ENCODE measurements at places on chromosomes 3 and 15.

DNA sequence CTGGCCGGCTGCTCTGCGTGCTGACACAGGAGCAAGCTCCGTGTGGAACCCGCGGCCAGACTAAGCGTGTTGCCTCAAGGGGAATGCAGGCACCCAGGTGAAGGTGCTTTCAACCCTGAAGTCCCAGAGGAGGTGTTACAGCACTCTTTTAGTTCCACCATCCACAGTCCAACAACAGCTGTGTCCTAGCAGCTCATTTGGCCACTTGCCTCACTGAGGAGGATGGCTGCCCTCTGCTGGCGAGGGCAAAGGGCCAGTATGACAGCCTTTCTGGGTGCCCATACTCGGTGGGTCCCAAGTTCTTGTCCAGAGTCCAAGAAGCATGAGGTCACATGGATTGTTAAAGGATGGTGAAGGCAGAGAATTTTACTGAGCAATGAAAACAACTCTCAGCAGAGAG, 87.8 kb downstream of the C3orf85 start:
- no peak for DNase-seq

GRCh38 chr3:15892311-15893227, 94.8 kb upstream of the ANKRD28 start:
- no peak for DNase-seq

GRCh38 chr3:171847133-171847532, 4.0 kb downstream of the TMEM212 start:
- DNase-seq: no peak

- DNase-seq: no peak
Measured at GRCh38 chr3:196141052-196141865, 59.4 kb upstream of the TFRC start.

DNA sequence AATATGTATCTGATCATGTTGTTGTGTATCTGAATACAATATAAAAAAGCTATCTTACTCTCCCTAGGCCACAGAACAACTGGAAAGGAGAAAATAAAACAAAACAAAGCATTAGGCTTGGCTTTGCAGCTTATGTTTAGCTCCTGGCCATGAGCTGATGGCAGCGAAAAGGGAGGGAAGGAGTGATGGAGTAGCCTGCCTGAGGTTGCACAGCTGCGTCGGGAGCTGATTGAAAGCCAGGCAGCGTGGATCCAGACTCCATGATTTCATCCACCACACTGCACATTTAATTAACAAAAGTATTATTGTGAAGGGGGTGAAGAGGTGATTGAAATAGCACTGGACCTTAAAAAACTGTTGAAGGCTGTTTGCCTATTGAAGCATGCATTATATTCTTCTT, 212.2 kb downstream of the GABRG3 start:
- no peak for DNase-seq

GRCh38 chr3:17384567-17385296, 357.7 kb downstream of the TBC1D5 start:
- DNase-seq: no peak

DNA sequence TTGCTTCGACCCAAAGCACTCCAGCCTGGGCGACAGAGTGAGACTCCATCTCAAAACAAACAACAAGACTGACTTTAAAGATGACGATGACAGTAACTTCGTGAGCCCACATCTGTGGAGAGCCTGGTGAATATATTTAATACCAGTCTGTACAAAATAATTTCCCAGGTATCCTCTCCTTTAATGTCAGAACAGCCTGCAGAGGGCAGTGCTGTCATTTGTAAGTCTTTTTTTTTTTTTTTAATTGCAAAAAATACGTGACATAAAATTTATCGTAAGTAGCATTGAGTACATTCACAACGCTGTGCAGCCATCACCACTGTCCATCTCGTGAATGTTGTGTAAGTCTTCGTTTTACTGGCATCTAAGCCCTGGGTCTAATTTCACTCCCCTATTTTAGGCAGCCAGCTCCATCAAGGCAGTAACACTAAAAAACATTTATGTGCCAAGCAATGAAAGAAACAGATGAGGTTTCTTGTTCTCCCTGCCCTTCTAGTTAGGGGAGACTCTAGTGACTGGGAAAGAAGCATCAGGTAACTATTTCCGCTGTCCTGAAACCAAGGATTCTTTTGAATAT, 1.4 kb downstream of the HTD2 start:
- DNase-seq: peak; percentile 26

DNA sequence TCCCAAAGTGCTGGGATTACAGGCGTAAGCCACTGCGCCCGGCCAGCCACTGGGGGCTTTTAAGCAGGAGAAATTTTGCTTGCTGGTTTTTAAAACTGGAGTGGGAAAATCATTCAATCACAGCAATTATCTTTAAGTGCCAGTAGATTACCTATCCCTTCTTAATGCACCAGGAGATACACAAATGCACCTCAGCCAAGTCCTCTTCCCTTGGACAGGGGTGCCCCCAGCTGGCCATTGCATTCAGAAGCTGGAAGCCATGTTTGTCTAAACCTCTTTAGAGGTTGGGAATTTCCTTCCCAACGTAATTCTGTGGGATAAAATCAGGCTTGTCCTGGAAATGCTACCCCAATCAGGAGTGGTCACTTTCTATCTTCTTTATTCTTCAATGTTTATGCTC, 26.6 kb downstream of the MIX23 start:
- DNase-seq: no peak

DNA sequence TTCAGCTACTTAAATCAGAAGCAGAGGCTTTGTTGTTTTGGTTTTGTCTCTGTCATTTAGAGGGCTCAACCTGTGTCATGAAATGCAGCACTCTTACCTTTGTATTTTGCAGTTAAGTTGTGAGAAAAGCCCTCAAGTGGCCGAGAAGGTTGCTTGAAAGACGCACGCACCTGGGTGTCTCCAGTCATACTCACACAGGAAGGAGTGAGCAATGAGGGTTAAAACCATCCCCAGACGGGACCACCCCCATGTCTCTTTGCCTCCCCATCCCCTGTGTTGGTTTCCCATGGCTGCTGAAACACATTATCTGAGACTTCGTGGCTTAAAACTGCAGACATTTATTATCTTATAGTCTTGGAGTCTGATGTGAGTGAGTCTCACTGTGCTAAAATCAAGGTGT, 376.1 kb upstream of the CFAP20DC start:
- DNase-seq: peak; percentile 20

DNA sequence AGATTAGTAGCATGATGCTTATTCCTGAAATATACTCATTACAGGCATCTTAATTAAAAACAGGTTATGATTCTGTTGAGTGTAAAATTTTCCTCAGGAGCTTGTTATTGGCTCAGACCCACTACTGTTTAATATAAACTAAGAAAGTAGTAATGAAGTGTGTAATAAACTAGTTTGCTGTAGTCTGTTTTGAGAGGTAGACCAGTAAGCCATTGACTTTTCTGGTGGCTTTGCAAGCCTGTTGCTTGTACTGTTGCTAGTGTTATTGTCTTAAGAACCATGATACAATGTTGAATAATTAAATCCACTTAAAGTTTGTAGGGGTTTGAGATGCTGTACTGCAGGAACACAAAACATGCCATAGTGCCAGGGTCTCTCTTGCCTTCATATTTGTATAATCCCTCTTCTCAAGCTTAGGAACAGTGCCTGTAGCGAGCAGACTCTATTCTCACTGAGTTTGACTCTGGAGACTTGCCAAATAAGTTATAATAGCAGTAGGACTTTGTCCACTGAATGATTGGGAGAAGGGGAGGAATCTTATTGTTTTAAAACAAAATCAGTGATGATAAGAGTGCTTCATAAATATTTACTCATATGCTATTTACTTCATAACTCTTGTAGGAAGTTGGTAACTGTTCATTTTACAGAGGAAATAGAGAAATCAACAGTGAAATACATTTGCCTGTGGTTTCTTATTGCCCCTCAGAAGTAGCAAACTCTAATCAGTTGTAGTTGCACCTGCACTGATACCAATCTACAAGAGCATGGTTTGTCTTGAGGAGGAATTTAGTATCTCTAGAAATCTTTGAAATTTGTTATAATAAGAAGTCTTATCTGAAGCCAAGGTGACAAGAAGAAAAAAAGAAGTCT, 13.4 kb downstream of the TCF12 start:
- DNase-seq: no peak

GRCh38 chr3:43994657-43995546, 246.8 kb upstream of the TOPAZ1 start:
- no peak for DNase-seq

- no peak for DNase-seq
Measured at GRCh38 chr3:184470551-184470950, 90.7 kb downstream of the CHRD start.

DNA sequence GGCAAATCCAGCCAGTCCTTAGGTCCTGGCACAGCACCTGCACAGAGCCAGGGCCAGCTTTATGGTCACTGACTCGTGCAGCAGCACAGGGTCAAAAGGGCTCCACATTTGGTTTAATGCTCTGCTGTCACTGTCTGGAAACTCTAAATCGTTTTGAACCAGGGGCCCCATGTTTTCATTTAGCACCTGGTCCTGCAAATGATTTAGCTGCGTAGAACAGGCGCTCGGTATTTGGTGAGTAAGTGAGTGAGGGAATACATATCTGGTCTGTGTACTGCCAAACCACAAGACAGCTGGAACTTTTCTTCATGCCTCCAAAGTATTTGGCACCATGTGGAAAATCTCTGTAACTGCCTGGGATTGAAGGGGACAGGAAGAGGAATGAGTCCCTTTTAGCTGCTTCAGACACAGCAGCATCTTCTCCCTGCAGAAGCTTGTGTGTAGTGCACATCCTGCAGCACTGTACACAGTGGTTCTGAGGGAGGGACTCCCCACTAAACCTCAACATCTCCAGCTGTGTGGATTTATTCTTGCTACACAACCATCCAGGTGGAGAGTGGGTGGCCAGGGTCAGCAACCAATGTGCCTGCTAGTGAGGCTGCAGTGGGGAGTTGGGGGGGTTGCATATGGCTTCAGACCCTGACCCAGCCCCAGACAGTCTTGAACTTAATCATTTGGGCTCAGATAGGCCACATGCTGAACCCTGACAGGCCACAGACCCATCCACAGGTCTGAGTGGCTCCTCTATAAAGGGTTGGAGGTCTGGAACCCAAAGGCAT, 1.1 kb downstream of the SH2D7 start:
- DNase-seq: no peak

DNA sequence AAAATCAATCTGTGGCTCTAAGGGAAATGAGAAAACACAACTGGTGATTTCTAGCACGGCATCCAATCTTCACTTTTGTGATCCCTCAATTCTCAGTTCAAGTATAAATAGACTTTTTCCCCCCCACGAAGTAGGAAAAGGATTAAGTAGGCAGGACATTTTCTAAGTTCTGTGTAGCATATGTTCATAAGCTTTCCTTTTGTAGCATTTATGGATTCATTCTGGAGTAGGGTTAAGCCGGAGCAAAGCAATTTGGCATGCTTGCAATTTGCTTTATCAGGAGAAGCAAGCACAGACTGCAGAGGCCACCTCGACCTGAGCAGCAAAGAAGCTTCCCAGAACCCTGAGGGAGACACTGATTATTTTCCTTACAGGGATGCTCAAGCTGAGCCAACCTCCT, 66.3 kb downstream of the FHIT start:
- DNase-seq: no peak

GRCh38 chr3:148643389-148643840, 54.3 kb upstream of the AGTR1 start:
- DNase-seq: no peak

DNA sequence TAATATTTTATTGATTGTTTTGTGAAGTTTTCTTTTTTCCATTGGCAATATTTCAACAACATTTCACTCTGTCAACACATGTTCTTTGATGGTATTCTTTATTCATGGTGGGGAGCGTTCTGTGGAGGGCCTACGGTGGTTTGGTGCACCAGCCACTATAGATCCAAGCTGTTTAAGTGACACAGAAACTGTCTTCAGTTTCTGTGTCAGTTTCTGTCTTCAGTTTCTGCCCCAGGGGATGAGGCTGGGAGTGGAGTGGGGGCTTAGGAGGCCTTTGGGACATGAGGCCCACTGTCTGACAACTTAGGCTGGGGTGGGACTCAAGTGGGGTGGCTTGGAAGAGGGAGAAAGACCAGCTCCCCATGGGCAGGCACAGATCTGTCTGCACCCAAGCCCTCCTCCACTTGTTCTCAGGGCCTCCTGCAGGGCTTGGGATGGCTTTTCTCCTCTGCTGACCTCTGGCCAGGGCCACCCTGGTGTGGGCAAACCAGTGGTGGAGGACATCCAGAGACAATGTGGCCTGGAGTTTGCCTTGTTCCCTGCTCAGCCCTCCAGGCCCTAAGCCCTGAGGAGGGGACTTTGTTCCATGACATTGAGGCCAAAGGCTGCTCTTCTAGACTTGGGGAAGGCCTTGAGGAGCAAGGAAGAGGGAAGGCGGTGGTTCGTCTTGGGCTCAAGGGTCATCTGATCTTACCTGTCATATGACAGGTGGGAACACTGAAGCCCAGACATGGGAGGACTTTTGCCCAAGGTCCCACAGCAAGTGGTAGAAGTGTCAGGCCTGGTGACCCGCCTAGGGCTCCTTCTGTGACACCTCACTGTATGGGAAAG, 60.3 kb upstream of the SMAD6 start:
- no peak for DNase-seq

DNA sequence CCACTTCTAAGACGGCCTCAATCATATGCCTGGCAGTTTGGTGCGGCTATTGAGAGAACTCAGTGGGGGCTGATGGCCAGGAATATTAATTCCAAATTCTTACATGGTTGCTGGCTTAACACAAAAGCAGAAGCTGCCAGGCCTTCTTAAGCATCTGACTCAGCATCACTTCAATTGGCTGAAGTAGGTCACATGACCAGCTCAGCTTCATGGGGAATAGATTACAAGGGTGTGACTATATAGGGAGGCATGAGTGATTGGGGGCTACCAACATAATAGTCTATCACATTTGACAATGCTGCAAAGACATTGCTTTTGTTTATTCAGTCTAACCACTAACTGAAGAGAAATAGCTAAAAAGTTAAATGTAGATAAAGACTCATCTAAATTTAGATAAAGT, 101.6 kb upstream of the ANKRD28 start:
- no peak for DNase-seq

DNA sequence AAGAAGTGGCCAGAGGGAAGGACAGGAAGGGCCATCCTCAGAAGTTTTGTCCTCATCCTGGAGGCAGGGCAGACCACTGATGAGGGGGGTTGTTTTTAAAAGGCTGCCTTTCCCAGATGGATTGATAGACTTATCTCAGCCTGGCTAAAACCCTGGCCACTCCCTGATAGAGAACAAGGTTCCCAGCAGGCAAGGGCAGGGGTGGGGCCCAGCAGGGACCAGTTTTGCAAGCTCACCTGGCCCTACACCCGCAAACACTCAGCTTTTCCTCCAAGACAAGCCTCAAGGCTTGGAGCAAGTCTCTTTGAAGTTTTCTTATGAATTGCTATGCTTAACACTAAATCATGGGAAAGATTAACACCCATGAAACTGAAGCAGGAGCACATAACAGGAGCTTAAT, 9.1 kb downstream of the LIPC start:
- no peak for DNase-seq
